ENCODE measurements at places on chromosomes 4 and X. TPM values are rescaled to one million over a fixed set of nuclear protein-coding genes. Genes with fewer than 3 reads are reported as not detected.

- no peak for DNase-seq
Observed at GRCh38 chrX:3541336-3541735, 172.1 kb downstream of the PRKX start.

Gene CSAG1
- not detected for polyA plus RNA-seq

DNA sequence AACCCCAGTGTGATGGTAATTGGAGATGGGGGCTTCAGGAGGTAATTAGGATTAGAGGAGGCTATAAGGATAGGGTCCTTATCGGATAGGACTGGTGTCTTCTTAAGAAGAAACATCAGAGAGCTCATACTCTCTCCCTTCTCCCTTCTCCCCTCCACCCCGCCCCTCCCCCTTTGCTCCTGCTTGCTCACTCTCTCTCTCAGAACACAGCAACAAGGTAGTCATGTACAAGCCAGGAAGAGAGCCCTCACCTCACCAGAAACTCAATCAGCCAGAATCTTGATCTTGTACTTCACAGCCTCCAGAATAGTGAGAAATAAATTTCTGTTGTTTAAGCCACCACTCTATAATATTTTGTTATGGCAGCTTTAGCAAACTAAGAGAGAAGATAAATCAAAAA, 4.5 kb downstream of the DDX60L start:
- peak; percentile 23 for DNase-seq

DNA sequence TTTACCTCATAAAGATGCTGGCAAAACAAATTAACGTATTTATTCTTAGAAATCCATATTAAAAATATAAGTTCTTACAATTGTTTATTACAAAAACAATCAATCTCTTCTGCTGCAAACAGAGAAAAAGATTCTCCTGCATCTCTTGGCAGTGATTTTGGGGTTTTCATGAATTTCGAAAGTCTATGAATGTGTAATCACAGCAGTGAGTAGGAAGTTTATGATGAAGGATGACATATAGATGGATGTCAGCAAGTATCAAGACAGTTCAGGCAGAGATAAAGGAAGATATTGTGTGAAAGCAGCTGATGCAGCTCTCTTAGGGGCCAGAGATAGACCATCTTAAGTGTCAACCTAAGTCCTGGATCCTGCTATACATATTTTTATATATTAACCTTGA, 196.9 kb upstream of the BANK1 start:
- peak; percentile 12 for DNase-seq

GRCh38 chrX:19795307-19795706, 92.1 kb downstream of the SH3KBP1 start:
- no peak for DNase-seq

Gene CYLC1
- polyA plus RNA-seq: not detected

Gene HOPX
- not detected for polyA plus RNA-seq

GRCh38 chr4:31674313-31674947, 954.3 kb downstream of the PCDH7 start:
- DNase-seq: no peak

- no peak for DNase-seq
Observed at GRCh38 chr4:16006771-16007446, 43.9 kb upstream of the FGFBP2 start.

DNA sequence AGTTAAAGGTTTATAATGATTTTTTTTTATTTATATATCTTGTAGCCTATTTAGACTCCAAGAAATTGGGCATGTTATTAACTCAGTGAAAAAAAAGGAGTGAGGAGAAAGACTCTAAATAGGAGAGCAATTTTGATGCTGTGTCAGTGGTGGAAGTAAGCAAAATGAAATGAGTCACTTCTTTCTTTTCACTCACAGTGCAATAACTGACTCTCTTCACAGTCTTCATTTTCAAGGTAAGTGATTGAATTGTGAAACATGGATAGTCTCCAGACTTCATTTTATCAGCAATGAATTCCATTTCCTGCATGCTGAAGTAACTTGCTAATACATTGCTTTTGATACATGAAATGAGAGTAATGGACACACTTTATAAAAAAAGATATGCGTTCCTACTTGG, 2271.5 kb downstream of the PCDH7 start:
- DNase-seq: no peak

DNA sequence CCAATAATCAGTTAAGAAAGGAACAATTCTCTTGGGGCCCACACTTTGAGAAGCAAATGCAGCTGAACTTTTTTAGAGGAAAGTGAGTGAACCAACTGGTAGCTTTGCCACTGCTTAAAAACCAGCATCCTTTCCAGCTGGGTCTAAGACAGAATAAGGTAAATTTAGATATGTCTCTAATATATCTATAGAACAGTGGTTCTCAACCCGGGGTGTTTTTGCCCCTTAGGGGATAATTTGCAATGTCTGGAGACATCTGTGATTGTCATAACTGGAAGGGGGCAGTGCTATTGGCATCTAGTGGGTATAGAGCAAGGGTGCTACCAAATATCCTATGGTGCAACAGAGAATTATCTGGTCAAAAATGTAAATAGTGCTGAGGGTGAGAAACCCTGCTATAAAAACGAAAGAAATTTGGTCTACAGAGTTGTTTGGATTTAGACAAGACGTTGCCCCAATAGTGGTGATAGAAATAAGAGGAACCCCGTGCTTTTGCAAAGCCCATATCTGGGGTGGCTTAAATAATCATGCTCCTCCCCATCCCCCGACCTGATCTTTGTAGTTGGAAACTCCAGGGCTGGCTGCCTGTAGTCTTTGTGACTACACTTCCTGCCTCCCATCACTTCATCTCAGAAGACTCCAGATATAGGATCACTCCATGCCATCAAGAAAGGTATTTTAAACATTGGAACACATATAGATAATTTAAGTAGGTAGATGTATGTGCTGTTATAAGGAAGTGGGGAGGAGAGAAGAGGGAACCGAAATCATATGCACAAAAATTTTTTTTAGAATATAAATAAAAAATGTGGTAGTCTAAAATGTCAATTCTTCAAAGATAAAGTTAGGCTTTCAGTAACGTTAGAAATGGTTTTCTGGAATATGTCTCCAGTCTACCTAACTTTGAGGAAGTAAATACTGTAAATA, at the start of gene TLR7:
TLR7 (plus strand) TSS at position 622 of the 927 bp plus-strand sequence. CDS start 507 bp downstream, outside the sequence.
- DNase-seq: no peak

- DNase-seq: no peak
Observed at GRCh38 chr4:106909486-106910188, 126.5 kb downstream of the DKK2 start.

DNA sequence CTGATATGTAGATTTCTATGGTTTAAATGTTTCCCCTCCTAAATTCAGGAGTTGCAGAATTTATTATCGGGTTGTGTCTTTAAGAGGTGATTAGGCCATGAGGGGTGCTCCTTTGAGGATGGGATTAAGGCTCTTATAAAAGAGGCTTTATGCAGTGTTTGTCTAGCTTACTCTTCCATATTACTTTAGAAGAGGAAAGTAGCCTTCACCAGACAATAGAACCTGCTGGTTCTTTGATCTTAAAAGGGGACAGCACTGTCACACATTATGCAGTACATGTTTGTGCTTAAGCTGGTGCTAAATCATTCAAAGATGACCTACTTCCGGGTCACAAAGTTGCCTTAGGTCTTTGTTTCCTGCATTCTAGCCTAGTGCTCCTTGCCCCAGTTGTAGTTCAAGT, 81.0 kb downstream of the CPXCR1 start:
- no peak for DNase-seq

- no peak for DNase-seq
Observed at GRCh38 chr4:86443495-86443894, 83.6 kb upstream of the MAPK10 start.
